Activated CD8-positive, alpha-beta memory T cell treated with anti-CD3 and anti-CD28 coated beads, Interleukin-2, amount 10 ng/mL, durations not matched to agents 7 days and 5 days (primary cell): ENCODE measurements at places on chromosomes 7 and 10. TPM values are rescaled to one million over a fixed set of nuclear protein-coding genes. Genes with fewer than 3 reads are reported as not detected.

Gene ASIC3
- total RNA-seq: 3.9 TPM

Gene CCDC3
- 0.12 TPM for total RNA-seq

Gene CASTOR2
- 5.7 TPM for total RNA-seq

Gene ADK
- 38.3 TPM for total RNA-seq

Gene WIPF3
- total RNA-seq: not detected

Gene PITX3
- total RNA-seq: not detected

Gene POLR1F
- total RNA-seq: 27.9 TPM

Gene SPDYE2B
- not detected for total RNA-seq

DNA sequence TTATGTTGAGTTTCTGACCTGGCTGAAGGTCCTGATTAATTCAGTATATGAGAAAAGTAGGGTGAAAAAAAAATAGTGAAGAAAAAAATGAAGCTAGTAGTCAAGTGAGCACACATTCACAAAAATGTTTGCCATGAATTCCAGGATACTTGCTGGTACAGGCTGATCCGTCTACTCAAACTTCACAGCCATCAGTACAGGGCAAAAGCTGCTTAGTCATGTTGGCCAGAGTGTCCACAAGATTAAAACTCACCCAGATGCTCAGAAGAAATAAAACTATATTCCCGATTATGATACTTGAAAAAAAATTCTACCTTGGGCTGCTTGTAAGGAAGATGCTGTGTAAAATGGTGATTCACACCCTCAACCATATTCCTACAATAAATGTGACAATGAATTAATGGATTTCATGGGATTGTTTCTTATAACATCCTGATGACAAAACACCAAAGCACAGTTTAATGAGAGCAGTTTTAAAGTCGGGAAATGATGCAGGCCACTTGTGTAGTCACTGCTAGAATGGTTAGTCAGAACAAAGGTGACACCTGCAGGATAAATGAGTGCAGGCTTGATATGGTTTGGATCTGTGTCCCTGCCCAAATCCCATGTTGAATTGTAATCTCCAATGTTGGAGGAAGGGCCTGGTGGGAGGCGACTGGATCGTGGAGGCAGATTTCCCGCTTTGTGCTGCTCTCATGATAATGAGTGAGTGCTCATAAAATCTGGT, 49.2 kb upstream of the ANKRD1 start:
- no peaks in the 10 kb centered on the region for H3K4me1 ChIP-seq
- no peak overlapping the region for H3K27ac ChIP-seq

GRCh38 chr10:53886325-53887300, 914.4 kb downstream of the PCDH15 start:
- no peaks in the 10 kb centered on the region for H3K27me3 ChIP-seq
- H3K27ac ChIP-seq: no peak overlapping the region
- H3K4me1 ChIP-seq: no peaks in the 10 kb centered on the region
- H3K4me3 ChIP-seq: no peak overlapping the region
- no peaks in the 10 kb centered on the region for H3K36me3 ChIP-seq
- DNase-seq: no peak

- H3K27me3 ChIP-seq: peaks cover 21% of the 10 kb centered on the region
- no peak for DNase-seq
- no peaks in the 10 kb centered on the region for H3K36me3 ChIP-seq
- no peaks in the 10 kb centered on the region for H3K4me1 ChIP-seq
- H3K27ac ChIP-seq: no peak overlapping the region
Measured at GRCh38 chr10:117410557-117410956, 35.3 kb upstream of the PDZD8 start.

GRCh38 chr10:103310197-103310596, 33.3 kb downstream of the INA start:
- H3K27ac ChIP-seq: no peak overlapping the region
- DNase-seq: no peak
- peaks cover 36% of the 10 kb centered on the region for H3K36me3 ChIP-seq
- H3K4me3 ChIP-seq: no peak overlapping the region

DNA sequence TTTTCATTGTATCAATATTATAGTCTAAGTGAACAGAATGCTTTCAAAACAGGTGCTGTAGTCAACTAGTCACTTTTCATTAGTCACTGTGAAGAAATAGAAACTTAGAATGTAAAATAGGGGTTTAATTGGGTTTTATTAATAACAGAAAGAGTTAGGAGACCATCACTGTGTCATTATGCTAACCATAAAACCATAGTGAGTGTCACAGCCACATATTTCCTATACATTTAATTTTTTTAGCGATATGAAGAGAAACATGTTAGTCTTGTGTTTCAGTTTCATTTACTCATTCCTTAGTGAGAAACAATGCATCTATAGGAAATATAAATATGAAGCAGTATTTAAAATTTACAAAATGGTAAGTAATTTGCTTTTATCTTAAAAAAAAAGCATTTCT, 22.2 kb downstream of the SPAG6 start:
- H3K36me3 ChIP-seq: peaks cover 11% of the 10 kb centered on the region
- H3K4me3 ChIP-seq: peak overlapping the region; percentile 43
- no peak for DNase-seq
- peaks cover 42% of the 10 kb centered on the region for H3K4me1 ChIP-seq
- no peaks in the 10 kb centered on the region for H3K27me3 ChIP-seq

GRCh38 chr10:520402-520787, 169.1 kb downstream of the DIP2C start:
- peaks cover 16% of the 10 kb centered on the region for H3K27me3 ChIP-seq
- H3K4me1 ChIP-seq: no peaks in the 10 kb centered on the region
- no peak overlapping the region for H3K27ac ChIP-seq
- no peak for DNase-seq

GRCh38 chr10:23338155-23338828, 6.3 kb downstream of the C10orf67 start:
- peaks cover 13% of the 10 kb centered on the region for H3K4me1 ChIP-seq
- H3K4me3 ChIP-seq: no peak overlapping the region
- no peak overlapping the region for H3K27ac ChIP-seq

DNA sequence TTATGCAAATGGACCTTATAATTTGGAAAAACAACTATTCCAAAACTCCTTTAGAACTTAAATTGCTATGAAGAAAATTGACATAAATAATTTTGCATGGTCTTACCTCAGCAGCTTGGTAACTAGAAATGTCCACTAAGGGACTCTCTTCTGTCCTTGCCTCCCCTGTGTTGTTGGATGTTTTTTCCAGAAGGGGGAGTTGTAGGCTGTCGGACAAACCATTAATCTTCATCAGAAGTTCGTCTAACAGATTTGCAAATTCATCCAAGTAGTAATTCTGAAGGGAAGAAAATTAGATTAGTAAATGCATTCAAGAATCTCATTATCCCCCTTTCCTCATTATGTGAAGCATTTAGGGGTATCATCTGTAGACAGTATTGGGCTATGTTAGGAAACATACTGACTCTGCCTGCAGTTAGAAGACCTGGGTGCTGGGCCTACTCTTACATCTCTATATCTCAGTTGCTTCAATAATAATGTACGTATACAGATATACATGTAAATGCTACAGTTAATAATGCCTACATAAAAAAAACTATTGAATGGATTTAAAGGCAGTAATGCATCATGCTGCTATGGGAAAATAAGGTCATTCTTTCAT, 155.6 kb downstream of the PKD1L1 start:
- no peak overlapping the region for H3K4me3 ChIP-seq
- peaks cover 2% of the 10 kb centered on the region for H3K27me3 ChIP-seq
- H3K36me3 ChIP-seq: no peaks in the 10 kb centered on the region
- no peak overlapping the region for H3K27ac ChIP-seq
- DNase-seq: no peak

DNA sequence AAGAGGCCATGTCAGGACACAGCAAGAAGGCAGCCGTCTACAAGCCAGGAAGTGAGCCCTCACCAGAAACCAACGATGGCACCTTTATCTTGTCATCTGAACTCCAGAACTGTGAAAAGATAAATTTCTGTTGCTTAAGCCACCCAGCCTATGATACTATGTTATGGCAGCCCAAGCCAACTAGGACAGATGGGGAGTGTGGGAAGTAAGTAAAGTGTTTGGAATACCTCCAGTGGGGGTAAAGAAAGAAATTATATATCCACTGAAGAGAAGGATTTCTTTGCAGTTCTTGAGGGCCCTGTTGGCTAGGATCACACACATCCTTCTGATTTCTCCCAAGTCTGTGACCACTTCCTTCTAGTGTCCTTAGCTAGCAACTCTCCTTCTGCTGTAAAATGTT, 384.4 kb downstream of the TNS3 start:
- no peaks in the 10 kb centered on the region for H3K36me3 ChIP-seq
- no peaks in the 10 kb centered on the region for H3K4me1 ChIP-seq
- H3K27ac ChIP-seq: no peak overlapping the region
- no peak for DNase-seq

GRCh38 chr7:45036317-45036716, 36.3 kb downstream of the CCM2 start:
- peaks cover 65% of the 10 kb centered on the region for H3K4me1 ChIP-seq
- H3K36me3 ChIP-seq: peaks cover 48% of the 10 kb centered on the region
- no peak for DNase-seq
- H3K27ac ChIP-seq: peak overlapping the region; percentile 73
- H3K27me3 ChIP-seq: no peaks in the 10 kb centered on the region
- H3K4me3 ChIP-seq: peak overlapping the region; percentile 32

GRCh38 chr7:41880107-41880506, 177.2 kb upstream of the INHBA start:
- peak overlapping the region; percentile 98 for H3K27ac ChIP-seq
- peaks cover 46% of the 10 kb centered on the region for H3K36me3 ChIP-seq
- H3K4me3 ChIP-seq: no peak overlapping the region
- peaks cover 37% of the 10 kb centered on the region for H3K4me1 ChIP-seq
- H3K27me3 ChIP-seq: no peaks in the 10 kb centered on the region

GRCh38 chr7:115292381-115292780, 370.5 kb downstream of the MDFIC start:
- no peaks in the 10 kb centered on the region for H3K4me1 ChIP-seq
- no peaks in the 10 kb centered on the region for H3K36me3 ChIP-seq
- H3K4me3 ChIP-seq: no peak overlapping the region
- H3K27me3 ChIP-seq: no peaks in the 10 kb centered on the region
- no peak overlapping the region for H3K27ac ChIP-seq
- no peak for DNase-seq

GRCh38 chr7:38276096-38276877, 2.9 kb upstream of the TARP start:
- no peaks in the 10 kb centered on the region for H3K27me3 ChIP-seq
- no peak for DNase-seq
- peak overlapping the region; percentile 68 for H3K27ac ChIP-seq
- H3K36me3 ChIP-seq: peaks cover 4% of the 10 kb centered on the region

DNA sequence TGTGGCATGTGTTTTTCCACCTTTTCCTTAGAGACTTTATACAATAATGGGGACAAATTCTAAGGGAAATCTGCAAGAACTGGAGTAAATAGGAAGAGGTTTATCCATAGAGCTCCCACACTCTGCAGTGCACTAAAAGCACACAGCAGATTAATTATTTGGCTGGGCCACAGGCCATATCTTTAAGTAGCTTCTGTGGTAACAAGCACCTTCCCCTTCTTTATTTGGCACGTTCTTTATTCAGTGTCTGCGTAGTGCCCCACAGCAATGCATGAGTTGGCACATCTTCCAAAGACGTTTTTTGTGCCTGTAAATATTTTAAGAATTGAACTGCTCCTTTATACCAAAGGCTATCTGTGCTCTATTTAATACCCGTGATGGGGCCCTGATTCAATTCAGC, 104.9 kb upstream of the MBL2 start:
- H3K36me3 ChIP-seq: no peaks in the 10 kb centered on the region
- H3K4me3 ChIP-seq: no peak overlapping the region
- no peaks in the 10 kb centered on the region for H3K4me1 ChIP-seq
- H3K27ac ChIP-seq: no peak overlapping the region
- no peaks in the 10 kb centered on the region for H3K27me3 ChIP-seq

GRCh38 chr10:78811174-78811573, 257.6 kb upstream of the ZMIZ1 start:
- DNase-seq: no peak
- no peaks in the 10 kb centered on the region for H3K36me3 ChIP-seq
- H3K4me1 ChIP-seq: no peaks in the 10 kb centered on the region
- H3K27me3 ChIP-seq: peaks cover 12% of the 10 kb centered on the region
- no peak overlapping the region for H3K4me3 ChIP-seq

- no peaks in the 10 kb centered on the region for H3K36me3 ChIP-seq
- no peak for DNase-seq
- H3K4me1 ChIP-seq: no peaks in the 10 kb centered on the region
- H3K27me3 ChIP-seq: peaks cover 10% of the 10 kb centered on the region
- H3K27ac ChIP-seq: no peak overlapping the region
Measured at GRCh38 chr7:112566442-112567324, 85.9 kb downstream of the LSMEM1 start.

GRCh38 chr7:22137466-22137865, 191.8 kb upstream of the CDCA7L start:
- H3K27me3 ChIP-seq: peaks cover 41% of the 10 kb centered on the region
- no peak for DNase-seq
- no peak overlapping the region for H3K4me3 ChIP-seq
- no peaks in the 10 kb centered on the region for H3K4me1 ChIP-seq

GRCh38 chr7:5204546-5204945, 14.5 kb downstream of the WIPI2 start:
- H3K4me3 ChIP-seq: no peak overlapping the region
- DNase-seq: no peak
- H3K27me3 ChIP-seq: no peaks in the 10 kb centered on the region
- peaks cover 20% of the 10 kb centered on the region for H3K36me3 ChIP-seq
- no peak overlapping the region for H3K27ac ChIP-seq

- H3K27ac ChIP-seq: no peak overlapping the region
- no peak for DNase-seq
- H3K36me3 ChIP-seq: peaks cover 3% of the 10 kb centered on the region
- no peak overlapping the region for H3K4me3 ChIP-seq
- H3K27me3 ChIP-seq: no peaks in the 10 kb centered on the region
Measured at GRCh38 chr10:61822096-61822495, 79.4 kb upstream of the ARID5B start.

DNA sequence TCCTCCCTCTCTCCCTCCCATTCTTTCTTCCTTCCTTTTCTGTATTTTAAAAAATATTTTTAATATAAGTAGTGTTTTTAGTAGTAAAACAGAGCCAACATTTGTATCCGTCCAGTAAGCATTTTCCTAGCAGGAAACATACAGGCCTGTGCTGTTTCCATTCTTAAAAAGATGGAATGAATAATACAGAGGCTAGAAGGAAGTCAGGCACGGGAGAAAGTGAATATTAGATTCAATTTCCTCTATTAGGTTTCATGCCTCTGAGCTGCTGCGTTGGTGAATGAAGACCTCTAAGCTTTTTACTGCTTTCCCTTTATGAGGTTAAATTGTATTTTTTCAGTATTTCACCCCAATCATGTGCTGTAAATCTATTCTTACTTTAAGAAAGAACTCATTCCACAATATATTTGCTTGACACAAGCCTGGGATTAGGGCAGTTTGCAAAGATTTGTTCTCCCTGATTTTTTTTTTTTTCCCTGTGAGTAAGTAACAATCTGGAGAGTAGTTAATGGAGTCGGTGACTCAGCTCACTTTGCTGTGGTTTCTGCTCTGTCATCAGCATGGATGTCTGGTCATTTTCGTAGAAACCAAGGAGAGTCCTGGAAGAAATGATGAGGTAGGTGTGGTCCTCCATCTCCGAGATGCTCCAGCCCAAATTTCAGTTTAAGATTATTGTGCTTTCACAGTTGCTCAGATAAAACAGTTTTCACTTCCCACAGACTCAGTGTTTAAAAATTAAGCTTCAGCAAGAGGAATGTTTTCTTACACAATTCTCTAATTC, 76.1 kb upstream of the PITRM1 start:
- peaks cover 59% of the 10 kb centered on the region for H3K27me3 ChIP-seq
- no peak for DNase-seq
- H3K4me3 ChIP-seq: no peak overlapping the region
- H3K36me3 ChIP-seq: no peaks in the 10 kb centered on the region
- H3K27ac ChIP-seq: no peak overlapping the region

- H3K27ac ChIP-seq: no peak overlapping the region
- no peak for DNase-seq
- H3K27me3 ChIP-seq: no peaks in the 10 kb centered on the region
- no peak overlapping the region for H3K4me3 ChIP-seq
- H3K4me1 ChIP-seq: no peaks in the 10 kb centered on the region
Measured at GRCh38 chr7:89265631-89266030, 470.1 kb upstream of the TEX47 start.
